Activated T-cell treated with anti-CD3 and anti-CD28 coated beads for 4 hours (primary cell): ENCODE measurements at places on chromosomes 3 and 15.

GRCh38 chr15:43118286-43118685 lies 12.4 kb upstream of the UBR1 start:
- DNase-seq, result no peak

- no peak for DNase-seq
These were observed 23.9 kb upstream of the HRH1 start for GRCh38 chr3:11130385-11130784.

DNA sequence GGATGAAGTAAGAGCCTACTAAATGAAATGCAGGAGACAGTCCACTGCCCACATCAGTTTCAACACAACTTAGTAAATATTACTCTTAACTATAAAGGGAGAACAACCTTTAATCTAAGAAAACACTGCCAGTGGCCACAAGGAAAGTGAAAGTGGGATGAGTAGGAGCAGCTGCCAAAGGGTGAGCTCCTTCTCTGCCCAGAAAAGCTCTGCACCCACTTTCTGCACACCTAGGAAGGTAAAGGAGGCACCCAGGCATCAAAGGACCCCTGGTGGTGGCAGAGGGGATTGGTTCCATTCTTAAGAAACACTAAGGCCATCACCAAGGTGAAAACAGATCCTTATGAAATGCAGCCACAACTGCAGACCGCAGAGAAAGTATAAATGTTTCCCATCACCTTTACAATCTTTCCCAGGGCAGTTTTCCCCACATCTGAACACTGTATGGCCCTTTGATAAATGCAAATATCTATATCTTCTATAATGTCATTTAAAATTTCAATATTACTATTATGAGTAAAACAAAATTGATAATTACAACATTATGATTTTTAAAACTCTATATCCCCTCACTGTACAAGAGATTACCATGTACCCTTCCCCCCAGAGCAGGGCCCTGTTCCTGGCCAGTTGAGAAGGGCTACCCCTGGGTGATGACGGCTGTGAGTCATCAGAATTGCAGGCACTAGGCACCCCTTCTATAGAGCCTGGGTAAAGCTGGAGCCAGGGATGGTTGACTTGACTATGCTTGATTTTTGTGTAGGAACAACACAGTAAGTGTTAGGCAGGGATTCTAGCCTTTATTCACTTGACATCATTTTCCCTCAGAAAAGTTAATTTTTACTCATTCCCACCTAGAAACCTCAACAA lies 92.0 kb downstream of the SNRK start:
- DNase-seq, result peak; percentile 61

- DNase-seq, result no peak
These were observed 420.9 kb upstream of the NECTIN3 start for GRCh38 chr3:110650741-110651140.

DNA sequence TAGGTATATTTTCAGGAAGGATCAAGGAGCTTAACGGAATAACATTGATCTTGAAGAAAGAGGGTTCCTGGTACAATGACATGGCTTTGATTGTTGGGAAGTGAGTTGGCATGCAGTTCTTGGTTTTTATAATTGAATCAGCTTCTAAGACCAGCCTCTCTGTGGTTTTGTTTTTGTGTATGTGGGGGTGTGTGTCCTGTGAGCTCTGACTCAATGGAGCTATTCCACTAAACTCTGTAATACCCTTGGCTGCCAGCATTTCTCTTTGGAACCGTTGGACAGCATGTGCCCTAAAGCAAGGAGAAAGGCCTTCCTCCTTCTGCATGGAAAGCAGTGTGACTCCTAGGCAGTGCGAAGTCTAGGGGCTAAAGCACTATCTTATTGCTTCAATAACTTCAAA lies 124.8 kb downstream of the EDEM1 start:
- DNase-seq, result no peak
